COR-L47 (cell line): ENCODE measurements at places on chromosomes 2 and 18.

DNA sequence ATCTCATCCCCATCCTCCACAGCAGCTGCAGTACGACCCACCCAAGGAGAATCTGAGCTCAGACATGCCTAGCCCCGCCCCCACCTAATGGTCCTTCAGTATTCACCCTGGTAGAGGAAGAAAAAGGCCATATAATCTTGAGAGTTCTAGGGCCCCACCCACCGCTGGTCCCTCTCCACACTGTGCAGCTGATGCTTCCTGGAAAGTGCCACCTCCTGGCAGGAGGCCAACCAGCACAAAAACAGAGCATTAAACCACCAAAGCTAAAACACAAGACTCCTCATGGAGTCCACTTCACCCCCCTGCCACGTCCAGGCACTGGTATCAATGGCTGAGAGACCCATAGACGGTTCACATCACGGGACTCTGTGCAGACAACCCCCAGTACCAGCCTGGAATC lies 40.7 kb downstream of the MC4R start:
- peak; percentile 10 for DNase-seq

- DNase-seq, result no peak
Observed at GRCh38 chr2:26536371-26537068, 58.6 kb upstream of the OTOF start.

DNA sequence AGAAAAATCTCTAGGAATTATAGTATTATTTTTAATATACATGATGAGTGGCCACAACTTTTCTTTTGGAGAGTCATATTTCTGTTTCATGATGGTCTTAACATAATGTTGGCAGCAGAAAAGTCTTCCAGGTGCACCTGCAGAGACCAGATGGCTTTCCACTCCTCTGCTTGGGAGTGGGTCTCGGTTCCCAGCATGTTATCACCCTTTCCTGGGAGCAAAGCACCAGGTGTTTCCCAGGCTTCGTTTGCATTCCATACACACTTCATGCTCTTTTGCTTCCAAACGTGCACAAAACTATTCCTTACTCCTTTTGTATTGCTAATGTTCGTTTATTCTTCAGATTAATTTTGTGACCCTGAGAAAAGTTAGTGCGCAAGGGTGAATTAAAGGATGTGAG lies 305.2 kb downstream of the CDH2 start:
- peak; percentile 57 for DNase-seq

DNA sequence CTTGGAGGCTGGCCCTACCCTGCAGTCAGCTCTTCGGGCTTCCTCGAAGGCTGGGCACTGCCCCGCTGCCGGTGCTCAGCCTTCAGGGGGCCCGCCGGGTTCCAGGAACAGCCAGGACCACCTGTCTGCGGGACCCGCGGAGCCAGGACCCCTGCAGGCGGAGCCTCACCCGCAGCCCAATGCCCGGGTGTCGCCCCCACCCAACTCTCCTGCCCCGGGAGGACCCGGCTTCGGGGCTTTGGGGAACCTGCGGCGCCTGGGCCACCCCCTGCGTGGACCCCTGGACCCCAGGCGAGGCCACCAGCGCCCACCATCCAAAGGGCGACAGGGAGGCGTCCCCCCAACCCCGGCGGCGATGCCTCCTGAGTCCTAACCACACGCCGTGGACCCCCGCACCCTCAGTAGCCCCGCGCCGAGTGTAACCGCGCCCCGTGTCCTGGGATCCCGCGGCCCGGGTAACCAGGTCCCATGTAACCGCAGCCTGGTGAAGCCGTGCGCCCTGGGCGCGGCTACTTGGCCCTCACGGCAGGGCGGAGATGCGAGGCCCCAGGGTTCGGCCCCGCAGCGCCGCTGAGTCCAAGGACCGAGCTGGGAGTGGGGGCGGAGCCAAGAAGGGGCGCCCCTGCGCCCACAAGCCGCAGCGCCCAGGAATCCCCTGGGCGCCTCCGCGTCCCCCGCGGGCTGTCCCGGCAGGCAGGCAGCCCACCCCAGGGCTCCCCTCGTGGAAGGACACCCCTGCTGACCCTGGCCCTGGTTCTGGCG lies 11.0 kb upstream of the UBE2F start:
- DNase-seq, result no peak

DNA sequence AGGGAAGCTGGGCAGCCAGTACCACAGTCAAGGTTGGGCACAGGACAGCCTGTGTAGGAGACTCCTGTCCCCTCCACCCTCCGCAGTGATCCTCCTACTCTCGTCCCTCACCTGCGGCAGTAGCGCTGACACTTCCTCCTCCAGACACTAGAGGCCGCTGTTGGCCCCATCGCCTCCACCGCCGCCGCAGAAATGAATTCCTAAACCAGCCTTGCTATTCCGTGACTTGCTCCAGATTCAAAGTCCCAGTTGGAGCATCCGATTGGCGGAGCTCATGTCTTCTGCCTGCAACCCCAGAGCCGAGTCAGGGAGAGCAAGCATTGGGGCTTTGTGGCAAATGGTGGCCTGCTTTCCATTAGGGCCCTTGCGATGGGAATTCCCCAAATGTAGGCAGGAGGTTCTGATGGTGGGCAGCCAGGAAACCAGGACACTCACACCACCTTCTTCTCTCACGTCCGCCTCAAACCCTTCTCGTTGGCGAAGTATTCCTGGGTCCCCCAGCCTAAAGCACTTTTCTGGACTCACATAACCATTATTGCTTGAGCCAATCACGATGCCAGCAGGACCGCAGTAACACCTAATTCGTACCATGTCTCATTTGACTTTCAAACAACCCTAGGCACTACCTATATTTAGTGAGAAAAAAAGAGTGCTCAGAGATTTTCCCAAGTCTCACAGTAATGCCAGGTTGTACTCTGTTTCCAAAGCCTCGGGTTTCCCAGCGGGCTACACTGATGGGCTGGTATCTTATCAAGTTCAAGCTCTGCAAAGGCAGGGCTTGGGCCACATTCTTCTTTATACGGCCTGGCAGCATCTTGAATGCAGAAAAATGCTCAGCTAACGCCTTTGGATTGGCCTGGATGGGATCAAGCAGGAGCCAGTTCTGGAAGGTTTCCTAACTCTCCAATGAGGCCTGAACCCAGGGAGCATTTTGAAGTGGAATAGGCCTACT lies 1.2 kb upstream of the DNAJB2 start:
- DNase-seq, result peak; percentile 69

GRCh38 chr2:38265461-38265860 lies 111.6 kb downstream of the ATL2 start:
- no peak for DNase-seq

DNA sequence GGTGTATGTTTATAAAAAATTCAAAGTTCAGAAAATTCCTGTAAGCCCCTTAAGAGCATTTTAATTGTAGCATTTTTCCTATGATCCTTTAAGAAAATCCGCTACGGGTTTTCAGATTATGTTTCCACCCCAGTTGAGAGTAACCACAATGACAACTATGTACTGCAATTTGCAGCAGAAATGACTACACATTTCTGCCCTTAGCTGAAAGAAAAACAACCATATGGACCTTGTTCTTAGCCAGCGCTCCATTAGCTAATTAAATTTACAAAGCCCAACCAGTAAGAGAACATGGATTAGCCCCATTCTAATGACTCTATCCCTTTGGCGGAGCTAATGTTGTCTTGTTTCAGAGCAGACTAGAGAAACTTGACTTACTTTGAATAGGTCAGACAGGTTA lies 247.6 kb downstream of the SLC8A1 start:
- no peak for DNase-seq

DNA sequence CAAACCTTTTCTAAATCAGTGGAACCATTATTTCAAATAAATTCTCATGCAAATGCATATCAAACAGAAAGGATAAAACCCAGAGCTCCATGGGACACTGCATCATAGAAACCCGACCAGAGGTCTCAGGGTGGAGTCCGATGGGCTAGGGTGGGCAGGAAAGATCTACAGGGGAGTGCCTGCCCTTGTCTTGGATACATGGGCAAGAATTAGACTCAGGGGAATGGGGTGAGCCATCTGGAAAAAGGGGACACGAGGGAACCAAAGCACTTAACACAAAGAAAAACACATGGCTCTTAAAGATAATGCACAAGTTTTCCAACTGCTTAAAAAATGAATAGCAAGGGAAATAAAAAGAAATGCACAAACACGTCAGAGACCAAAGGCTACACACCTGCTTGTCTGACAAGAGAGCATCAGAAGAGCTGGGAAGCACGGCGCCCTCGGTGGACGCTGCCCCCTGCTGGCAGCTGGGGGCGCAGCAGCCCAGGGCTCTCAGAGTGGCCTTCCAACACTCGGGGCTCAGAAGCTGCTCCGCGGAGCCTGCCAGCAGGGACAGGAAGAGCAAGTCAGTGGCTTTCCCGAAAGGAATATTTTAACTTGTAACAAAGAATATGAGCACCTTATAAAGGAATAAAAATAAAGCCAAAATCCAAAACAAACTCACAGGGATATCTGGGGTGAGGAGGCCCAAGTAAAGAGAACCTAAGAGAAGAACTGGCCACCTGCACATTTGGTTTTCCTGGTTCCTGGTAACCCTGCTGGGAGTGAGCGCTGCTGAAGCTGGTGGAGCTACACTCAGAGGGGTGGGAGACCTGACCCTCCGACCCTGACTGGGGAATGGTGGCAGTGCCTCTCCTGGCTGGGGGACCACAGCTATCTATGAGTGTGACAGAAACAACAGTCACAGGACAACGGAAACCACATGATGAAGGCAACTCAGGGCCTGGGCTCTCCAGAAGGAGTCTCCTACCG lies 54.5 kb downstream of the SIGLEC15 start:
- DNase-seq, result peak; percentile 54

GRCh38 chr2:219644801-219645480 lies 17.5 kb downstream of the SLC4A3 start:
- DNase-seq, result no peak

- DNase-seq, result no peak
Observed at GRCh38 chr2:159457589-159457988, 158.8 kb downstream of the BAZ2B start.

DNA sequence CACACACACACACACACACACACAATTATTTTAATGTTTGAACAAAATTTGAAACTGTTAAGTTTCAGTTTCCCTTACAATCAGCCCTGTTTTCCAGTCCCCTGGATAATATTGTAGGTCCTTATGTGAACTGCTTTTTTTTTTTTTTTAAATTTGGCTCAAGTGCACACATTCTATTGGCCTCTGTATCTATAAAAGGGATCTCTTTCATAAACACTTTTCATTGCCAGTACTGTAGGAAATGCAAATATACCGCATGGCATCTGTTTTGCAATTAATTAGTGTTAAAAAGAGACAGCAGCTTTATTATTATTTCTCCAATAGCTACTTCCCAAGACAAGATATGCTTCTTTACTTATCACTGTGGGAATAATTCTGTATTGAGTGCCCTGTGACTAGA lies 738.7 kb downstream of the EPHA4 start:
- DNase-seq, result no peak

GRCh38 chr18:26549263-26550094 lies 1.1 kb upstream of the KCTD1 start:
- DNase-seq, result peak; percentile 52

- no peak for DNase-seq
Observed at GRCh38 chr2:149422337-149422990, 92.1 kb downstream of the LYPD6 start.

- DNase-seq, result peak; percentile 69
Observed at GRCh38 chr2:155485141-155485842, 786.8 kb downstream of the KCNJ3 start.

DNA sequence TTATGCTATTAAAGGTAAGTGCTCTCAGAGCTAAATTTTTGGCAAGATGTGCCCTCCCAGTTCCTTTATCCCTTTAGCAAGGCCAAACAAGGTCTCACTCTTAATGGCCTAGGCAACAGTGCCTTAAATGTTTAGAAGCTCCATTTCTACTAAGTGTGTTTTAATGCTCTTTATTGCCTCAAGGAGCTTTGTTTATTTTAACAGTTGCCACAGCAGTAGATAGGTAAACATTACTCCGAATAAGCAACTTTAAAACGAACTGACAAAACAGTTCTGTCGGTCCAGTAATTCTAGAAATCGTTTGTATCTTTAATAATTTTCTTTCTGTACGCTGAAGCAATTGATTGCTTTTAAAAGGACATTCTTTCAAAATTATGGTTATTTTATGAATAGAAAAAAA lies 74.5 kb downstream of the PIEZO2 start:
- DNase-seq, result no peak

DNA sequence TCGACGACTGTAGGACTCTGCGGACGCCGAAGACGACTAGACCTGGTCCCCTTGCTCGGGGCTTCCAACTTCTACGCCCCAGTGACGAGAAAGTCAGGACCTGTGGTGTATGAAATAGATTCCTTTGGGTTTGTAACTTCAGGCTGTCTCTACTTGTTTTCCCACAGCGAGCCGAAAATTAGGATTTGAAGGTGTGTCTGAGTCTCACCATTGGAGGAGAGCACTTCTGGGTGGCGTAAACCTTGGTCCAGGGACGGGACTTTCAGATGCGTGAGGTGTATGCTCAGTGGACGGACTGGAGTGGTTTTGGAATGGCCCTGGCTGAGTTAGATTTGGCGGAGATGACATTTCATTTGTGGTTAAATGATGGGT lies 1.3 kb downstream of the BIRC6 start:
- no peak for DNase-seq

DNA sequence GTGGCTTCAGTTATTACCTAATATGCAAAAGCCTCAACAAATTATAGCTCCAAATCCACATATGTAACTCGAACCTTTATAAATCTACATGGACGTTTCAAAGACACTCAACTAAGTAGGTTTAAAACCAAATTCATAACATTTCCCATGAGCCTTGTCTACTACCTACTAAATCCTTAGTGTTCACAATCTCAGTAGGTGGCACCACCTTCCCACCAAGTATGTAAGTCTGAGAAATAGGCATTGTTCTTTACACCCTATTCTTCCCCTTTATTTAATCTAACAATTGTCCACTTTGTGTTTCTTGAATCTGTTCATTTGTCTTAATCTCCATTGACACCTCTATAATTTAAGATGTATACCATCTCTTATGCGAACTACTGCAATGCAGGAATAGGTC lies 4.6 kb downstream of the PIGN start:
- DNase-seq, result no peak

DNA sequence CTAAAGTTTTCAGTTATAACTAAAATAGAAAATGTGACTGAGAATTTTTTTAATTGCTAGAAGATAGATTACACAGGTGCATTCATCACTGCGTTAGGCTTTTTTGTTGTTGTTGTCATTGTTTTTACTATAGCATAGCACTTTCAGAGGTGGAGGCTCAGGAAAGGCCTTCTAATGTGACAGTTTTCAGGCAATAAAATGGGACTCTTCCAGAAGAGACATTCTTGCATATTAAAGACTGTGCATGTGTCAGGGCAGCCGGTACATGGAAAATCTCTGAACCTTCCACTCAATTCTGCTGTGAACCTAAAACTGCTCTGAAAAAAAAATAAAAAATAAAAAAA lies 175.2 kb downstream of the METTL4 start:
- no peak for DNase-seq

DNA sequence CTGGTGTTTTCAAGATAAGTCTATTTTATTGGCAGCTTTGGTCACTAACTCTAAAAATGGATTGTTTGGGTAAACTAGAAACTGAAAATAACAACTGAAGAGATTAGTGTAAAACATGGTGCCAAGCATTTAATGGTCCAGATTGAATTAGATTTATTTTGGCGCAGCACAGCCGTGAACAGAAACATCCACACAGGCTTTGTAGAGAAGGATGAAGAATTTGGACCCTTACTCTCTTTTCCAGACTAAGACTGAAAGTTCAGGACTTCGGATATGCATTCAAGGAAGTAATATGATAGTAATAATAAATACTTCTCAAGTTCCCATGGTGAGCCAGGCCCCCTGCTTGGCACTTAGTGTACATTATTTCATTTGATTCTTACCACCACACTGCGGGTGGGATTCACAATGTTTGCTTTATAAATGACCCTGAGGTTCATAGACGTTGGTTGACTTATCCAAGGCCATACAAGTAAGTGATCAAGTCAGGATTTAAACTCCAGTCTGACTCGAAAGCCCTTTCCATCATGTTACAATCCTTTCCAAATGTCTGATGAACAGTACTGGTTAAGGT lies 54.2 kb upstream of the ITGB6 start:
- no peak for DNase-seq

GRCh38 chr2:190216829-190217228 lies 102.8 kb downstream of the HIBCH start:
- peak; percentile 93 for DNase-seq
